ENCODE measurements at places on chromosomes 11 and 22.
A peak's percentile ranks its signal among the peaks of the same experiment; 100 is the strongest.

DNA sequence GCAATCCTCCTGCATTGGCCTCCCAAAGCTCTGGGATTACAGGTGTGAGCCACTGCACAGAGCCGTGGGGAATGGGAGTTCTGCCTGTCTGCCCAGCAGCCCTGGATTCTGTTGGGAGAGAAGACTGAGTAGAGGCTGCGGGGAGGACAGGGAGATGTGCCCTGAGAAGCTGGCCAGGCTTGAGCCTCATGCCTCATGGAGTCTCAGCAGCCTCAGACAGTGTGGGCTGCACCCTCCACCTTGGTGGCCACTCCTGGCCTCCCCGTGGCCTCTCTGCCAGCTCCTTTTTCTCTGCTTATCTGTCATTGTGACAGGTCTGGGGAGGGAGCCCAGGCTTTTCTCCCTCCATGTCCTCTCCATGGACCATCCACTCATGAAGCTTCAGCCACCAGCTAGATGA is 43.2 kb downstream of the DKK3 start:
- DNase-seq = no peak

GRCh38 chr22:40265783-40266182 is 80.5 kb upstream of the ADSL start:
- no peak for DNase-seq

DNA sequence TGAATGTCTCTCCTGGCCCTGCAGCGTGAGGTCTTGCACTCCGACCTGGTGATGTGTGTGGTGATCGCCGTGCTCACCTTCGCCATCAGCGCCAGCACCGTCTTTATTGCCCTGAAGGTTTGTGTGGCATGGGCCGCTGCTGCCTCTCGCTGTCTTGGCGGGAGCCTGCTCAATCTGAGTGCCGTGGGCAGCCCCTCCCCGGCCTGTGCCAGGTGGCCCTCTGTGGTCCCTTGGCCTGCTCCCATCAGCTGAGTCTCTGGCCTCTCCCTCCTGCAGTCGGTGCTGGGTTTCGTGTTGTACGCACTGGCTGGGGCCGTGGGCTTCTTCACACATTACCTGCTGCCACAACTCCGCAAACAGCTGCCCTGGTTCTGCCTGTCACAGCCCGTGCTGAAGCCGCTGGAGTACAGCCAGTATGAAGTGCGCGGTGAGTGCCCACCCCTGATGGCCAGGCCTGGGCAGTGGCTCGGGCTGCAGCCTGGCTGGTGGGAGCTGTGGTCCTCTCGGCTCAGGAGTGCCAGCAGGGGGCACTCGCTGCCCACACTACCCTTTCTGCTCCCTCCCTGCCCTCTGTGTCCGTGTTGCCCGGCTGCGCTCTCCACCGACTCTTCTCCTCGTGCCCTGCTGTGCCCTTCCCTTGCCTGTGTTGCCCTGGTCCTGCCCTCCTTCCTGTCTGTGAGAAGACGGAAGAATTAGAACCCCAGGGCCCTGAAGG is 10.2 kb downstream of the PCNX3 start:
- DNase-seq = peak; percentile 58

- DNase-seq = no peak
Measured at GRCh38 chr11:122085264-122085663, 30.8 kb downstream of the BLID start.

GRCh38 chr11:45918331-45918941 is 759 bp upstream of the PEX16 start:
- DNase-seq = peak; percentile 75

DNA sequence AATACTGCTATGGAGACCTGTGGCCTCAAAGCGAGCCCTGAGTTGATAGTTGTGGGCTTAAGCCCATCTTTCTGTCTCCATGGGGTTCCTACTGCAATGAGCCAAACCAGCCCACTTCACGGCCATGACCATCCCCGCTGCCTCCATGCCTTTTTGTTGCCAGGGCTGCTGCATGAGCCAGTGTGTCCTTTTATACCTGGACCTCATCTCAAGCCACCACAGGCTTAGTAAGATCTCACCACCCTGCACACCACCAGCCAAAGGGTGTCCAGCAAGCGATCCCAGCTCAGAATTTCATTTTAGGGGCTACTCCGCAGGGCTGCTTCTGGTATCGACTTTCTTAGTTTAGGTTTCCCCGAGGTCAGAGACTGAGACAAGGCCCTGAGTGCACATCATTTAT is 8.3 kb downstream of the TP53AIP1 start:
- no peak for DNase-seq

DNA sequence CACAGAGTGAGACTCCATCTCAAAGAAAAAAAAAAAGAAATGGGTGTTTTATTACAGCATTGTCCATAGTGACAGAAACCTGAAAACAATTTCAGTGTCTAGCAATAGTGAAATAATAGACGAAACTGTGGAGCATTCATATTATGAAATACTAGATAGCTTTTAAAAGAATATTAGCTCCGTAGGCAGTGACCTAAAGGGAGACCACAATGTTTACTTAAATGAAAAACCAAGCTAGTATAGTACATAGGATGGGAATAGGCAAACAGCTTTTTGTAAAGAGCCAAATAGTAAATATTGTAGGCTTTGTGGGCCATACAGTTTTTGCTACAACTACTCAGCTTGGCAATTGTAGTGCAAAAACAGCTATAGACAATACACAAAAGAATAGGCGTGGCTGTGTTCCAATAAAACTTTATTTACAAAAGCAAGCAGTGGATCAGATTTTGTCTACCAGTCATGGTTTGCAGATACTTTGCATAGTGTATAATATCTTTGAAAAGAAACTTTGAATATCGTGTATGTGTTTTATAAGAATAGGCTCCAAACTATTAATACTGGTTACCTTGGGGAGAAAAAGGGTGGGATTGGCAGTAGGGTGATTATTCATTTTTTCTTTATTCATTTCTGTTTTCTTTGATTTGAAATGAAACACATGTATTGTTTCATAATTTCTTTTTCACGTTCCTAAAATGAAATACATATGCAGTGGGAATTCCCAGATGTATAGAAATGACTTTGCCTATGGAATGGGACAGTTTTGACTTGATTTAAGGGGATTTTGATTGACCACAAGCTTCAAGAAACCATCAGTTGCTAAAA is 50.7 kb downstream of the PRR5L start:
- no peak for DNase-seq

- DNase-seq = no peak
Measured at GRCh38 chr22:30777587-30777986, 82.9 kb downstream of the OSBP2 start.

DNA sequence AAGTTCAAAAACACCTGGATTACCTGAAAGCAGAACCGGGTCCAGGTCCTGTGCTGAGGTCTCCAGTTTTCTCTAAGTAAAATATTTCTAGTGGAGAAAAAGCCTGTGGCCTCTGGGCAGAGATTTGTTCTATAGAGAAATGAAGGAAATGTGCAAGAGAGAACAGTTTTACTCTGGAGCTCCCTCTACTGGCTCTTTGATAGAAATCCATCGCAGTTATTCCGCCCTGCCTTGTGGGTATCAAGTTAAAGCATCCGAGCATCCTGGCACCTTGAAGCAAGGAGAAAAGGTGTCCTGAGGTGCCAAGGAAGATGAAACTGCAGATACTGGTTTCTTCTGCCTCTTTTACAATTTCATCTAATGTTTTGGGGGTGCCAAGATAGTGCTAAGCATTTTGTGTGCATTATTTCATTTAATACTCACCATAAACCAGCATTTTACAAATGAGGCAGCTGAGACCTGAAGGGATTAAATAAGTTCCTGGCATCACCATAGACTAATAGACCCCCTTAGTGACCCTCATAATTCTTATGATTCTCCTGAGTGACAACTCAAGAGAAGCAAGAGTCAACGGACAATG is 113.1 kb upstream of the HSD17B12 start:
- DNase-seq = no peak

DNA sequence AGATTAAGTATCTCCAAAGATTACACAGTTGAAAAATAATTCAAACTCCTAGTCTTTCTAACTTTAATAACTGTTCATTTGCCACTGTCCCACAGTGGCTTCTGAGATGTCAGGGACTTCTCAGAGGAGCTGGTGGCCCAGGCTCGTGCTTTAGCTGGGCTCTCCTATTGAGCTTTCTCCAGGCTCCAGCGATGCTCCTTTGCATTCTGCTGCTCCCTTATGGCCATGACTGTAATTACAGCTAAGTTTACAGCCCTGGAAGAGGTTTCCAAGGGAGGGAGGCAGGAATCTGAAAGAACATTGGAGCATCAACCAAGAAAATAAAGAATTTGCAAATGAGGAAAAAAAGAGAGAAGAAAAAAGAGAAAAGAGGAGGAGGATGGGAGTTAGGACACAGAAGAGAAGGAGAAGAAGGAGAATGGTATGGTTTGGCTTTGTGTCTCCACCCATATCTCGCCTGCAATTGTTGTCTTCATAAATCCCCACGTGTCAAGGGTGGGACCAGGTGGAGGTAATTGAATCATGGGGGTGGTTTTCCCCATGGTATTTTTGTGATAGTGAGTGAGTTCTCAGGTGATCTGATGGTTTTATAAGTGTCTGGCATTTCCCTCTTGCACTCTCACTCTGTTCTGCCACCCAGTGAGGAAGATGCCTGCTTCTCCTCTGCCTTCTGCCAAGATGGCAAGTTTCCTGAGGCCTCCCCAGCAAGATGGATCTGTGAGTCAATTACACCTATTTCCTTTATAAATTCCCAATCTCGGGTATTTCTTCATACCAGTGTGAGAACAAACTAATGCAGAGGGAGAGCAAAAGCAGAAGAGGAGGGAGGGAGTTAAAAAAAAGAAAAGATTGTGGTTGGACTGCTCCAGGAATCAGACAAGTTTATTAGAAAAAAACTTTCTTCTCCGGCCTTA is 857.0 kb downstream of the KCNA4 start:
- peak; percentile 2 for DNase-seq

GRCh38 chr11:16632295-16633200 is 105.9 kb upstream of the C11orf58 start:
- no peak for DNase-seq

DNA sequence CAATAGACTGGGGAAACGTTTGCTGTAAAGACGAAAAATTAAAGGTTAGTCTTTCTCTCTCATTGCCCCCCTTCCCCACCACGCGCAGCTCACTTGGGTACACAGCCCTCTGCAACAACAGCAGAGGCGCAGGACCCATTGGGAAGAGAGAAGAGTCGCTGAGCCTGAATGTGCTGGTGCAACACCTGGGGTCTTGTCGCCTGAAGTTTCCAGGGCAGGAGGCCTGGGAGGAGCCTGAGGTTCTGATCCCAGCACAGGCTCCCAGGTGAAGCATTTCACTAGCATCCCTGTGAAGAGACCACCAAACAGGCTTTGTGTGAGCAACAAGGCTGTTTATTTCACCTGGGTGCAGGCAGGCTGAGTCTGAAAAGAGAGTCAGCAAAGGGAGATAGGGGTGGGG is 116.2 kb upstream of the NTM start:
- DNase-seq = no peak

- peak; percentile 82 for DNase-seq
Measured at GRCh38 chr11:47565340-47566148, at the start of gene PTPMT1. TSS of gene PTPMT1 (plus strand) at chr11:47565599. CDS start at chr11:47565623, 24 bp downstream.

- no peak for DNase-seq
Measured at GRCh38 chr22:18048441-18048898, 24.1 kb upstream of the MICAL3 start.

- no peak for DNase-seq
Measured at GRCh38 chr11:36333897-36334296, 37.8 kb downstream of the PRR5L start.

DNA sequence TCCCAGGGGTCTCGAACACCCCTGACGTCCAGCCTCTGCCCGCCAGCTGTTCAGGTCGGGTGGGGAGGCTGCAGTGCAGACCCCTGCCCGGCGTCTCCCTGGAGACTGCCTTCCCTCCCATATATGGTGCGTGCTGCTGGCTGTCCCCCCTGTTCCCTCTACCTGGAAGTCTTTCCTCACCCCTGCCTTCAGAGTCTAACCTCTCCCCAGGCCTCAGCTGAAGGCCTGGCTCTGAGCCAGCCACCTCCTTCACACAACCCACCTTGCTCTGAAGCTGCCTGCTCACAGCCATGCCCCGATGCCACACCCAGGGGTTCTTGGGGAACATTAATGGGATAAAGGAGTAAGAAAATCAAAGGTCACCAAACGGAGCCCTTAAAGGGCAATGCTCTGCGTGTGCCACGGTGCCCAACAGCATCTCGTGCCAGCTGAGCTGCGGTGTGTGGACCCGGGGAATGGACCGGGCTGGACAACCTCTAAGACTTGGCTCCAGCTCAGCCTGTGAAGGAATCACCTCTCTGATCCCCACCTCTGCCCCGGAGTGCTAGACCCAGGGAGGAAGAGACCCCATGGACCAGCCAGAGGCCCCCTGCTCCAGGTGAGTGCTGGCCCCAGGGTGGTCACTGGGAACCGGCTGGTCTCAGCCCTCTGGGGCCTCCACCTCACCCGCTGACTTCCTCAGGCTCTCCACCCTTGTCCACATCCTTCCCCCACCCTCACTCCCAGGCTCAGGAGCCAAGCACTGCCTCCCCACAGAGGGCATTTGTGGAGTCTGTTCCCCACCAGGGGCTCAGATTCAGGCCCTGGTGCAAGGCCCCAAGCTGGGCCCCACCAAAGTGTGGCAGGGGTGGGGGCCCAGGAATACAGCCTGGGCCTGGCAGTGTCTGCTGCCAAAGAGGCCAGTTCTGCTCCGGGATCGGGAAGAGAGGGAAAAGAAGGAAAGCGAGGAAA is at the start of gene NLRP6:
TSS of gene NLRP6 (plus strand) at position 407 of the 951 bp plus-strand sequence. CDS start at position 570, 163 bp downstream.
- no peak for DNase-seq

- DNase-seq = no peak
Measured at GRCh38 chr22:35220221-35220620, 37.1 kb upstream of the HMGXB4 start.

- no peak for DNase-seq
Measured at GRCh38 chr11:94181943-94182342, 53.3 kb downstream of the PANX1 start.

GRCh38 chr11:8297781-8298440 is 34.2 kb upstream of the LMO1 start:
- no peak for DNase-seq

DNA sequence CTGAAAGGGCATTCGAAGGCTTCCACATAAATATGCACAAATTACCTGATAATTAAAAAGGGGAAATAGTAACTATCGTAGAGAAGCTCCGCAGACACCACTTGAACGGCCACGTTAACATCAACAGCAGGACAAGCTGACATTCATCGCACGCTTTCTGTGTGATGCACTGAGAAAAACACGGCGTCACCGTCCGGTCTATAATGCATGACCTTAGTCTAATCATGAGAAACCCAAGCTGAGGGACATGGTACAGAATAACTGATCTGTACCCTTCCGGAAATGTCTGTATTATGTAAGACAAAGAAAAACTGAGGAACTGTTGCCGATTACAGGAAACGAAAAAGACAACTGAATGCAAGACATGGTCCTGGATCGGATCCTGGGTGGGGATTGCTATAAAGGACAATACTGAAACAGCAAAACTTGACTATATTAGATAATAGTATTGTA is 678 bp upstream of the RANGAP1 start:
- peak; percentile 58 for DNase-seq

- DNase-seq = no peak
Measured at GRCh38 chr11:57539342-57539741, 1.9 kb downstream of the SMTNL1 start.

GRCh38 chr11:49208006-49208721 is at the start of gene FOLH1:
TSS of gene FOLH1 (minus strand) at chr11:49208602. CDS start at chr11:49208409, 193 bp downstream.
- DNase-seq = no peak

GRCh38 chr11:92322225-92322624 is 97.6 kb downstream of the FAT3 start:
- no peak for DNase-seq

- no peak for DNase-seq
Measured at GRCh38 chr11:117222991-117223740, 8.7 kb downstream of the PCSK7 start.
